ENCODE measurements at places on chromosomes 1 and 21. TPM values are rescaled to one million over a fixed set of nuclear protein-coding genes. Genes with fewer than 3 reads are reported as not detected.

Gene SLC30A7
- total RNA-seq: 32.0 TPM

Gene SAMSN1
- total RNA-seq: 66.7 TPM

Gene LIN28A
- not detected for total RNA-seq

Gene HEYL
- not detected for total RNA-seq

Gene SH2D5
- 1.3 TPM for total RNA-seq

Gene FAM131C
- 0.70 TPM for total RNA-seq

Gene EPHA8
- not detected for total RNA-seq

Gene MORC3
- 20.4 TPM for total RNA-seq

Gene IL10
- not detected for total RNA-seq

Gene CHD1L
- total RNA-seq: 81.1 TPM

Gene TAS1R3
- total RNA-seq: 0.14 TPM

Gene PRMT2
- total RNA-seq: 58.2 TPM

Gene PPIE
- 74.7 TPM for total RNA-seq

Data from activated CD8-positive, alpha-beta T cell treated with anti-CD3 and anti-CD28 coated beads for 36 hours (primary cell).